DMS53 (cell line): ENCODE measurements at places on chromosomes 13 and 19.

- peak; percentile 59 for DNase-seq
Measured at GRCh38 chr13:53781941-53782340, 753.3 kb downstream of the OLFM4 start.

DNA sequence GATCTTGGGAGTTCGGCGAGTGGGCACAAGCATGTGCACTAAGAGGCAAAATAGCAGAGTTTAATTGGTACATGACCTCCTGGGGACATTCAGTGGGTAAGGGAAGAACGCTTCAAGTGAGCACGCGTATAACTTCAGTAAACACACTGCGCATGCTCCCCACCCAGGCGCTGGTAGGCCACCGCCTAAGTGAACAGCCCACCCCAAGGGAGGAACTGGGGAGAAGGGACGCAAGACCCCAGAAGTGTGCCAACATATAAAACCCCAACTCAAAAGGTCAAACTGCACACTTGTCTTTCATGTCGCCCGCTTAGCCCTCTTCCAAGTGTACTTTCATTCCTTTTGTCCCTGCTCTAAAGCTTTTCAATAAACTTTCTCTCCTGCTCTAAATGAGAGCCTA lies 10.5 kb upstream of the NTN5 start:
- peak; percentile 89 for DNase-seq

- no peak for DNase-seq
Measured at GRCh38 chr13:75226733-75227435, 255.1 kb downstream of the TBC1D4 start.

GRCh38 chr13:98496479-98496791 lies 80.5 kb downstream of the STK24 start:
- no peak for DNase-seq

DNA sequence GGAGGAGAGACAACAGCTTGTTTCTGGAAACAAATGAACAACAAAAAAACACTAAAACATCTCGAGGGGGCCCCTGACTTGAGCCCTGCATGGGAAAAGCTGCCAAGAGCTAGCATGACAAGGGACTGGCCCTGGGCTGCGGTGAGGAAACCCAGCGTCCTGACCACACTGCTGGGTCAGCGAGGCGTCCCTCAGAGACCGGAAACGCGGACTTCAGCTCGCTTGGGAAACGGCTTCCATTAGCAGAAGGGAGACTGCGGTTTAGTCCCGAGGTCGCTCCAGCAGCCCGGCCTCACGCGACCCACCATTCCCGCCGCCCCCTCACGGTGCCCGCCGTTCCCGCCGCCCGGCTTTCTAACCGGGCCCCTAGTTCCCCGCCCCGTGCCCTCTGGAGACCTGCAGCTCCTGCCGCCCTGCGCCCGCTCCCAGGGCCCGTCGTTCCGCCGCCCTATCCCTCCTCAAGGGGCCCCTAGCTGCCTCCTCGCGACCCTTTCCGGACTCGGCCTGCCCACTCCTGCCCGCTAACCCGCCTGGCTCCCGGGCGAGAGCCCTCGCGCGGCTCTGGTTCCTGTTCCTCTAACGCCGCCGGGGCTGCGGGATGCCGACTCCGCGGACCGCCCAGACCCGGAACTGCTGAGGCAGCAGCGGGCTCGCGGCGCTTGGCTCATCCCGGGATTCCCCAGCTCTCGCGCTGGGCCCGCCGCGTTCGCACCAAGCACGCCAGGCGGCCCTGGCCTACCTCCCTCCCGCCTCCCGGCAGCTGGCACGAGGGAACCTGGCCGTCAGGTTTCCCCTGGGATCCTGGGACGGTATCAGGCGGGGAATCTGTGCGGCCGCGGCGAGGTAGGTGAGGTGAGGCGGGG lies at the start of gene CCDC122:
TSS of gene CCDC122 (minus strand) at position 849 of the 863 bp plus-strand sequence. CDS start 10,364 bp downstream, outside the sequence.
- peak; percentile 93 for DNase-seq

- peak; percentile 23 for DNase-seq
Measured at GRCh38 chr13:85816413-85816812, 17.2 kb upstream of the SLITRK6 start.

GRCh38 chr13:27789495-27790303 lies 2.6 kb upstream of the GSX1 start:
- peak; percentile 44 for DNase-seq

DNA sequence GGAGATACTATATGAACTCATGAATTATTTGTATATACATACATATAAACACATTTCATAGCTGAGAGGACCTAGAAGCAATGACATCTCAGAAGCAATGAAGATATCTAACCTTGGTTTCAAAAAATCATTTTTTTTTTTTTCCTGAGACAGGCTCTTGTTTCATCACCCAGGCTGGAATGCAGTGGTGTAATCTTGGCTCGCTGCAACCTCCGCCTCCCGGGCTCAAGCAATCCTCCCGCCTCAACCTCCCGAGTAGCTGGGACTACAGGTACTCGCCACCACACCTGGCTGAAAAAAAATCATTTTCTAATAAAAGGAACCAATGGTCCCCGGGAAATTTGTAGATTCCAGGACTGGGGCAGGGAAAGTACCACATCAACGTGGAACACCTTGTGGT lies 4.0 kb downstream of the ZNF565 start:
- DNase-seq: no peak

DNA sequence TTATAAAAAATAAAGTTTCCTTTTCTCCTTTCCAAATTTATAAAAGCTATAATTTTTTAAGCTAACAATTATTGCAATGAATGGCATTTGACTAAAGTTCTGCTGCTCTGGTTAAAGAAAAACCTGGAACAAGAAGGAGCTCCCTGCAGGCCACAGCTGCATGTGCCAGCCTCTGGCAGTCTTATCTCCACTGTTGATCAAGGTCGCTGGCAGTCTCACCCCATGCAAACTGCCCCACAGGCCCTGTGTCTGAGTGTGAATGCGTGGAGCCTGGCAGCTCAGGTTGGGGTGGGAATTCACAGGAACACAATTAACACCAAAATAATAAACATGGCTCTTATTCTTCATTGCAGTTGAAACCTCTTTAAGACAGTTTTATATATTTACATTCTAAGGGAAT lies 30.2 kb upstream of the FREM2 start:
- peak; percentile 24 for DNase-seq

DNA sequence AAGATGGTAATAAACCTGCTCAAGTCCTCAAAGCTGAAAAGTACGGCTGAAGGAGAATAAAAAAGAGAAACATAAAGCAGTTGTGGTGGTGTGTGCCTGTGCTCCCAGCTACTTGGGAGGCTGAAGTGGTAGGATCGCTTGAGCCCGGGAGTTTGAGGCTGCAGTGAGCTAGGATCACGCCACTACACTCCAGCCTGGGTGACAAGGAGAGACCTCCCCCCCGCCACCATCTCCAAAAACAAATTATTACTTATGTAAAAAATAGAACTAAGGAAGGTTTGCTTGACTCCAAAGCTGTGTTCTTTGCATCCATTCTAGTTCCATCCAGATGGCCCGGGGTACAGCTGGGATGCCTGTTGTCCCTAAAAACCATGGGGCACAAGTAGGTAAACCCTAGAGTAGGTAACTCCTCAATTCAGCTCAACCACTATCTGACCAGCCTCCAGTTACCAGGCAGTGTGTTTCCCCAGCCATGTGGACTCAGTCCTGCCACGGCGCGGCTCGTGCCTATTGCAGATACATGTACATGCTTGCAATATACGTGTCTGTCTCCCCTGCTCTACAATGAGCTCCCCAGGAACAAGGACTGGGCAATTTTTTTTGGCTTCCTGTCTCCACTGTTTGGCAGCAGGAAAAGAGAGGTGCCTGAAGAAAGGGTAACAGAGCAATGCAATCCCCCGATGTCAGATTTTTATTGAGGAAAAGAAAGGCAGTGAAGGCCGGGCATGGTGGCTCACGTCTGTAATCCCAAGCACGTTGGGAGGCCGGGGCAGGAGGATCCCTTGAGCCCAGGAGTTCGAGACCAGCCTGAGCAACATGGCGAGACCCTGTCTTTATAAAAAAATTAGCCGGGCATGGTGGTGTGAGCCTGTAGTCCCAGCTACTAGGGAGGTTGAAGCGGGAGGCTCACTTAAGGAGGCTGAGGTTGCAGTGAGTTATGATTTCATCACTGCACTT lies 101.3 kb downstream of the GNG7 start:
- DNase-seq: no peak

GRCh38 chr13:109427148-109427547 lies 359.2 kb downstream of the IRS2 start:
- no peak for DNase-seq

GRCh38 chr13:112968380-112968909 lies 569 bp upstream of the MCF2L start:
- peak; percentile 75 for DNase-seq

- DNase-seq: peak; percentile 78
Measured at GRCh38 chr19:45508861-45509691, 1.8 kb downstream of the VASP start.

- DNase-seq: no peak
Measured at GRCh38 chr13:113879494-113880360, 15.9 kb upstream of the GAS6 start.

- DNase-seq: peak; percentile 79
Measured at GRCh38 chr19:54448040-54448773, 792 bp upstream of the LENG8 start.

DNA sequence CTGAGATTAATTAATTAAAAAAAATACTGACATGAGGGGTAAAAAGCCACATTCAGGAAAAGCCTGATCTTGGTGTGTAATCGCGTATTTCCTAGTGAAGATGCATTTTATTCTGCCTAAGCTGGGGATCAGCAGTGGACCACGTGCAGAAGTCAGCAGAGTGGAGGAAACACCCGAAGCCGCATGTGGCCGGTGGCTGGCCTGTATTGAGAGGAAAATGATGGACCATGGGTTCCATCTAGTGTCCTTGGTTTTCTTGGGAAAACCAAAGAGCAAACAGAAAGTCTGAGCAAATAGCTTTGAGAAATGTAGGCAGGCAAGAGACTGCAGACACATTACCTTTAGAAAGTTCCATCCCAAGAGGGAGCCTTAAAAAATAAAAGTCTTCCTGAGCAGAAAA lies 23.7 kb upstream of the SHISA2 start:
- peak; percentile 24 for DNase-seq

- DNase-seq: peak; percentile 46
Measured at GRCh38 chr19:18520848-18521691, 800 bp downstream of the ELL start.

DNA sequence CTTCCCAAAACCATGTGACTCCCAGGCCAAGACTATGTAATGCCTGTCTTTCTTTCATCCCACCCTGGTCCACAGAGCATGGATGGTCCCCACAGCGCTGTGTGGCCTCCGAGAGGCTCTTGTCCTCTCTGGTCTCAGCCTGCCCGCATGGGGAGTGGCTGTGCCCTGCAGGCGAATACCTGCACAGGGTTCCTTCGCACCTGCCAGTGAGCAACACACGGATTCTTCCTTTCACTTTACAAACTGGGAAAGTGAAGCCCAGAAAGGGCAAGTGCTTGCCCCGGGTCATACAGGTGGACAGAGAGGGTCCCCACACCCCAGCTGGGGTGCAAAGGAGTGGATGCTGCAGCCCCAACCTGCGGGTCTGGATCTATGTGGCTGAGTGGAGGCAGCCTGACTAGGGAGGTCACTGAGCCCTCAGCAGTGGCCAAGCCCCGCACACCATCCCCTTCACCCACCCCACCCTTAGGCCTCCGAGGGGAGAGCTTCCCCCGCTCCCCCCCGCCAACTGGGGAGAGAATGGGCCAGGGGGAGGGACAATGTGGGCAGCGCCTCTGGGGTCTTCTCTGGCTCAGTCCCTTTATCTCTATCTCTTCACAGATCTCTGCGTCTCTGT lies 747 bp upstream of the MARK4 start:
- peak; percentile 30 for DNase-seq

- peak; percentile 5 for DNase-seq
Measured at GRCh38 chr13:44155422-44156293, 218.0 kb upstream of the SERP2 start.

GRCh38 chr13:74206061-74206561 lies 71.9 kb upstream of the KLF12 start:
- DNase-seq: no peak

DNA sequence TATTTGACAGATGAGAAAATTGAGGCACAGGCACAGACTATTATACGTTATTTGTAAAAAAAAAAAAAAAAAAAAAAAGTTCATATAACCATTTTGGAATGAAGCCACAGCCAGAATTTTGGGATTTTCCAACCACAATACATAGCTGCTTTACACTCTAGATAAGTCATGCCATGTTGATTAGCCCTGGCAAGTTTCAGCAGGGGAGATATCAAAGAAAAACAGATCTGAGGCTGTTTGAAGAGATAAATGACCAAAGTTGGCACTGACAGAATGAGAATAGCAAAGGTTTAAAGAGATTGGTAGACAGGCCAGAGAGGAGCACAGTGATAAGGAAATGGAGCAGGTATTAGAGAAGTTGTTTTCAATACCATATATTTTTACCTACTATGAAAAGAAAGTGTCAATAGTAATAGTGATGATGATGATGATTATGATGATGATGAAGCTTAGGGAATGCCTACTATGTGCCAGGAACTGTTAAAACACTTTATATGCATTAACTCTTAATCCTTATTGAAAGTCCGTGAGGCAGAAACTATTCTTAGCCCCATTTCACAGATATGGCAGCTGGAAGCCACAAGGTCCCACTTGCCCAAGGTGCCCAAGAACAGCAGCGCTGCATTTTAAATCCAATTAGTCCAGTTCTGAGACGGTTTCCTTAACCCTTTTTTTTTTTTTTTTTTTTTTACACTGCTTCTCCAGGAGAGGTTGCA lies 105.5 kb downstream of the MBNL2 start:
- no peak for DNase-seq

DNA sequence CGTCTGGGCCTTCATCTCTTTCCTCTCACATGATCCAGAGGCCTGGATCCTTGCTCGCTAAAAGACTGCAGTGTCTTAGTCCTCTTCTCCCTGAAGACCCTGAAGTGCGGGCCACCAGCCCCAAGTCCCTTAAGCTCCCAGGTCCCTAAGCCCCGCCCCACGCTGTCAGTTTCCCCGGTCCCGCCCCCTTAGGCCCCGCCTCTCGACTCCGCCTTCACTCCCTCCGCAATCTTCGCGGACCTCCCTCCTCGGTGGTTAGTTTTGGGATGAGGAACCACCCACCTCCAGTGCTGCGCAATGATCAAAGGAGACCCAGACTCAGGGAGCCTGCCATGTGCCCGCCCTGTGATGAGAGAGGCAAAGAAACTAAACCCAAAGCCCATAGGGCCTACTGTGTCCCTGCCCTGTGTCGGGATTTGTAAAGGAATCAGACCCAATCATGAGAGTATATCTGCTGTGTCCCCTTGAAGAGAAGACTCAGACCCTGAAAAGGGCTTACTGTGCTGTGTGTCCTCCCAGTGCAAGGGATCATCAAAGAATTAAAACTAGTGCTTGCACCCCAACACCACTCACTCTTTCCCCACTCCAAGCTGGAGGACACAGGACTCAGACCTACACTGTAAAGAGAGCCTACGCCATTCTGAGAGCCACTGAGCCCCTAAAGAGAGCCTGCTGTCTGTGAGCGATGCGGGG lies 3.0 kb upstream of the COX6B1 start:
- DNase-seq: peak; percentile 88

DNA sequence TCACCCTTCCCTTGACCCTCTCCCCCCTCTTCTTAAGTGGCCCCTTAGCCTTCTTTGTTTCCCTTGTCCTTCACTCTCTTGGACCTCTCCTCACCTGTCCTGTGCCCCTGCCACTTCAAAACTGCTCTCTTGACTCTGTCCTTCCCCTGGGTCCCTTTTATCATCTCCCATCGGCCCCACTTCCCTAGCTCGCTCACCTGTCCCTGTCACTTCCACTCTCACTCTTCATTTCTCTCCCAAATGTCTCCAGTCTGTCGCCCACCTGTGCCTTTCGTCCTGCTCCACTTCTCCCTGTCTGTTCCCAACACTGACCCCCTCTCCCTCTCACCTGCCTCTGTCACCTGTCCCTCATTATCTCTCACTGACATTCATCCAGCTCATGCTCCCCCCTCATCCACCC lies 699 bp downstream of the IFNL1 start:
- DNase-seq: no peak

GRCh38 chr13:45368571-45368970 lies 27.6 kb upstream of the TPT1 start:
- peak; percentile 22 for DNase-seq

- peak; percentile 71 for DNase-seq
Measured at GRCh38 chr13:52010890-52011631, at the start of gene ATP7B. TSS of gene ATP7B (minus strand) at chr13:52011450. CDS start at chr13:52011337, 113 bp downstream.
